ENCODE measurements at places on chromosomes 5 and 9. TPM values are rescaled to one million over a fixed set of nuclear protein-coding genes. Genes with fewer than 3 reads are reported as not detected.

DNA sequence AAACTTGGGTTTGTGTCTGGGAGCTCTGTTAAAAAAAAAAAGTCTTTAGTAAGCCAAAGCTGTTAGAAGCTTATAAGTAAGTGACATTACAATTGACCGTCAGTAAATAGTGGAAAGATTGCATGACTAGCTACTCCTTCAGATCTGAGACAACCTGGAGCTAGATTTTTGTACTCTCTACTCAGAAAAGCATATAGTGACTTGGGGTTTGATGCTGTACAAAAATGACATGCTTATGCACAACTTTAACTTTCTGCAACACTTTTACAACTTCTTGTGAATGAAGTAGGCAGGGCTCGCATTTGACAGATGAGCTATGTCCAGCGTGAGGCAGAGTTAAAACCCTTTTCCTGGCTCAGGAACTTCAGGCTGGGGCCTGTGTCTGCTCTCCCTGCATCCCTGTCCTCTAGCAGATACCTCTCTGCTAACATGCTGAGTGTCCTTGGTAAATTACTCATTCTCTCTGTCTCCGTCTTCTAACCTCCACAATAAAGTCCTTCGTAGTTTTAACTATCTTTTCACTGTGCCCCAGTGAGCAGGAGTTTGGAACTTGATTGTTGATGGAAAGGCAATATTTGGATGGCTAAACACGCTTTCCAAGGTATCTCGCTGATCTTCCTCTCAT is 471 bp upstream of the GHR start:
- DNase-seq, result no peak

GRCh38 chr5:125829349-125829748 is 593.9 kb upstream of the GRAMD2B start:
- DNase-seq, result no peak

DNA sequence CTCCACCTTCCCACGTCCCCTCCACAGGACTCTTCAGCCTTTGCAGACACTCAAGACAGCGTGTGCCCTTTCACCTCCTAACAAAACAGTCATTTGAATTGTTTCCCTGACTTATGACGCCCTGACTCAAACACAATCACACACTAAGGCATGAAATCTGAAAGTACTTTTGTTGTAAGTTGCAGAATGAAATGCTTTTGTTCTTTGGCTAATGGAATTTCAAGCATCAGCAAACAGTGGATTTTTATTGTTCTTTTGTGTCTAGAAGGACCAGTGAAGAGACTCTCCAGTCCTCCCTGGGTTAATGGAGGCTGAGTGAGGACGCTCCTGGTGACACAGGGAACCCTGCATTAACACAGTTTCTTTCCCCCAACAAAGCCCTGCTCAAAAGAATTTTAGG is 380.1 kb downstream of the CTNND2 start:
- no peak for DNase-seq

DNA sequence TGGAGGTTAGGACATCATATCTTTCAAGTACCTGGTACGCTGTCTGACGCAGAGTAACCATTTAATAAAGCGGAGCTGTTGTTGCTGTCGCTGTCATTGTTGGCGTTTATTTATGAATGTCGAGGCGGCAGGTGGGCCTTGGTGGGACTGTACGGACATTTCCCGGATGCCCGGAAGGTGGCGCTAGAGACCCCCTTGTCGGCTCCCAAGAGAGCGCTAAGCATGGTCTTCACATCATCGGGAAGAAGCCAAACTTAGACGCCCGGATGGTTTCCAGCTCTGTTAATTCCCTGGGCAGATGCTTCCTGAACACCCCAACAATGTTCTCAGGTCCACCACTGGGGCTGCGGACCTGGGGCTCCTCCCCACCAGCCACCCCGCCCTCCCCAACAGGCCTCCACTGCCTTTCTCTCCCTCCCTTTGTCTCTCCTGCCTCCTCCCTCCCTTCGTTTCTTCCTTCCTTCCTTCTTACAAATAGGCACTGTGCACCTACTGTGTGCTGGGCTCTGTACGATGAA is 54.1 kb downstream of the DUSP1 start:
- DNase-seq, result peak; percentile 82

DNA sequence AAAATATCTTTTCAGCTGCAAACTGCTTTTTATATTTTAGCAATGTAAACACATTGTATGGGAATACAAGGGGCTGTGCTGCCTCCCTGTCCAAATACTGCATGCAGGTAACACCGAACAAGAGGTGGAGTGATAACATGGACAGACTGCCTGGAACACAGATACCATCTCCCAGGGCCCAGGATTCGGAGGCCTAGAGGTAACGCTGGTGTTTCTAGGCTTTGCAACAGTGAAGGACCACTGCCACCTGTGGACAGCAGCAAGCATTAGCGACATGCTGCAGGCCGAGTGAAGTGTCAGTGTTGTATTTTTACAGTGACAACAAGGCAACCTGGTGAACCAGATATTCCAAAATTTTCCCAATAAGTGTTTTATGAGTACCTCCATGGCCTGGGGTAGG is 379.1 kb downstream of the DMRT2 start:
- DNase-seq, result peak; percentile 64

The GRAMD2B gene
- 11.8 TPM for polyA plus RNA-seq

Measured in hindlimb muscle (tissue), 1 donor.